Right ventricle myocardium inferior (tissue), 1 donor: ENCODE measurements at places on chromosomes 4 and X. TPM values are rescaled to one million over a fixed set of nuclear protein-coding genes. Genes with fewer than 3 reads are reported as not detected.

DNA sequence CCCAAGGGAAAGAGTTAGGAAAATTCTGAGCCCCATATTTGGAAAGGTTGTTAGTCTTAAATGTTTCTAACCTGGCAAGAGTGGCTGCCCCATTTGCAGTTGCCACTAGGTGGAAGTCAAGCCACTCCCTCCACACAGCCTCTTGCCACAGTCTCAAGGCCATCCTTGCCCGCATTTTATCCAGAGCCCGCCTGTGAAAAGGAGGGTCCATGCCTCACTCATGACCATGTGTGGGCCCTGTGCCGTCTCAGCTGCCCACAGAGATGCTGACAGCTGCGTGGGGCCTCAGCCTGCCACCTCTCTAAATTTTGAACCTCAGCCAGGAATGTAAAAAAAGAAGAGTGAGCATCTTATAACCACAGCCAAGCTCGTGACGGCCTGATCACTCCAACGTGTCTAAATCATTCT is 201.5 kb upstream of the FAM241A start:
- no peak for DNase-seq

DNA sequence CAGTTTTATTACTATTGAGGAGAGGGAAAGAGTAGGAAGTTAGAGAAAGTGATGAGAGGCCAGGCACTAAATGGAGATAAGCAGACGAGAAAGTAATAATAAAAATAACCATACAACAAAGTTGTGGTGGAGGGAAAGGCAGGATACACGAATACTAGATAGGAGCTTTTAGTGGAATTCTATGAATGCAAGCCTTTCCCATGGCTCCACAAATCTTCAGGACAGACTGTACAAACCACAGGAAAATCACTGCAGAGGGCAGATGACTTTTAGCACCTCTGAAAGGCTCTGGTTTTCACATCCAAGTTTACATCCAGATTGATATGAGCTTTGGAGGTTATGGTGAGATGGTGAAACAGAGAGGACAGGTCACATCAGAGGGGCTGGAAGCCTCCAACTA is 41.5 kb downstream of the TNIP3 start:
- no peak for DNase-seq

The PLAC1 gene
- not detected for total RNA-seq

The SRP72 gene
- 32.4 TPM for total RNA-seq

DNA sequence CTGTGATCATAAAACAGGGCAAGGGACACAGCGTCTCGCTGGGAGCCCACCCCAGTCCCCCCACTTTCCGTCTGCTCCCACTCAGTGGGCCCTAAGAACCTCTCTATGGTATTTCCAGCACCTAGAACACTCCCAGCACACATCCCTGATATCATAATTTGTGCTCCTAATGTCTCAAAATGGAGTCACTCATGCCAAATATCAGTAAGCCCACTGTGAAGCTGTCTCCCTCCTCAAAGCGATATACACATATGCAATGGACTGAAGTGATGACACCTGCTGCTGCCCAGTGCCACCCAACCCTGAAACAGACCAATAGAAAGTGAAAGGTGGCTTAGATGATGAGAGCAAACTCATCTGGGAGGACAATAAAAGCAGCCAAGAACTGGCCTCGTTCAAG is 17.9 kb downstream of the ENPP6 start:
- DNase-seq: no peak

DNA sequence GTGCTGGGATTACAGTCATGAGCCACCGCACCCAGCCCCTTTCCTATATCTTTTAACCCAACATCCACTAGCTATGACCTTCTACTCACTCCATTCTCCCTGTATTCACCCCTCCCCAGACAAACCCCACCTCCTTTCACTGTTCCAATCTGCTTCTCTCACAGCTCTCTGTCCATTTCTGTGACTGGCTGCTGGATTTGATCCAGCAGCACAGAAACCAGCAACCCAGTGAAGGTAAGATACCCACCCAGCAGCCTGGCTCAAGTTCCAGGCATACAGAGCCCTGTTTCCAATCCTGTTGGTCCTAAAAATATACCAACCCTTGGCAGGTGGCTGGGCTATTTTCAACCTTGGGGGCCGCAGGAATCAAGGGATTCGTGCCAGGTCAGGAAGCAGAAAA is 56.9 kb upstream of the SMIM10 start:
- no peak for DNase-seq

DNA sequence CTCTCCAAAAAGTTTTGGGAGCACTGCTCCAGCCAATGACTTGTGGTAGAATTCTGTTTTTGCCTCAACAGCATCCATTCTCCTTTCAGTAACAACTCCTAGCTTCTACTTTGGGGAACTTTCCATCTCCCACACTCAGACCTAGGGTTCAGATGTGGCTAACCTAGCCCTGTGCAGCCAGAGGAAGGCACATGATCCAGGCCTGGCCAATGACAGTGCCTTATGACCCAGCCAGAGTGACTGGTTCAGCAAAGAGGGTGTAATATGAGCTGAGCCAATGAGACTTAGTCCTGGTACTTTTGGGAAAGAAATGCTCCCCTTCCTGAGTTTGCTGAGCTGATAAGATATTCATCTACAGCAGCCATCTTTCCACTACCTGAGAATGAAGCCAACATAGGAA is 5.4 kb upstream of the USP46 start:
- no peak for DNase-seq

The TRIML1 gene
- not detected for total RNA-seq

GRCh38 chr4:52743444-52744019 is 7.7 kb downstream of the ERVMER34-1 start:
- no peak for DNase-seq

DNA sequence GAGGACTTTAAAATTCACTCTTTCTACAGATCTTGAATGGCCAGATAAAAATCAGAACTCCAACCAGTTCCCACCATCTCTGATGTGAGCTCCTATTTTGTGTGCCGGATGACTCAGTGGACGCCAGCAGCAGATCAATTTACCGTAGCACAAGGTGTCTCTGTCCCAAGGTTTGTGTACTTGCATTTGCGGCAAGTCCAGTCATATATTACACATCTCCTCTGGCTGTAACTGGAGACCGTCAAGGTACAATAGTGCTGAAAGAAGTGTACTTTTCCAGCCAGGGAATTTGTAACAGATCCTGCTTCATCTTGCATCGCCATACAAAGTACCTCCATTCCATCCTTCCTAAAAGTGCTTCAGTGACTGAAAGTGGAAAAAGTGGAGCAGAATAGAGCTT is 108.2 kb upstream of the SORBS2 start:
- DNase-seq: no peak

GRCh38 chr4:95059663-95060062 is 301.9 kb downstream of the BMPR1B start:
- no peak for DNase-seq

DNA sequence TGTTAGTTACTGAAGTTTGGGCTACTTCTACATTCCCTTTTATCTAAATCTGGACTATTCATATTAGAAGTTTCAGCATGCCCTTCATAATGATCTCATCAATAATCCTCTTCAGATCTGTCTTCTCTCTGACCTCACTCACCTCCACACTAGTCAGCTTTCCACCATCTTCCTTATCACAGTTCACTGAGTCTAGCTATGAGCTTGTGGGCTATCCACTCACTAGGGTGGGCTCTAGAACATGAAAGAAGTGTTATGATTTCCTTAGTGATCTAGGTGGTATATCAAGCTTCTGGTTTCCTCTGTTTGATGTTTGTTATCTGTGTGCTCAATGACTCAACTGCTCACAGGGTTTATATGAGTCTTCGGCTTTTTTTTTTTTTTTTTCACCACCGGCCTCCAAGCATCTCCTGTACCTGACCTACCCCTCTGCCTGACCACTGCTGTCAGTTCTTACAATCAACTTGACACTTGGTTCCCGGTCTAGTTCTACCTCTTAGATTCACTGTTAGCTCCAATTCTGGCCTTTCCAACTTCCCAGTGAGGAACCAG is 103.1 kb downstream of the PAPSS1 start:
- DNase-seq: no peak

DNA sequence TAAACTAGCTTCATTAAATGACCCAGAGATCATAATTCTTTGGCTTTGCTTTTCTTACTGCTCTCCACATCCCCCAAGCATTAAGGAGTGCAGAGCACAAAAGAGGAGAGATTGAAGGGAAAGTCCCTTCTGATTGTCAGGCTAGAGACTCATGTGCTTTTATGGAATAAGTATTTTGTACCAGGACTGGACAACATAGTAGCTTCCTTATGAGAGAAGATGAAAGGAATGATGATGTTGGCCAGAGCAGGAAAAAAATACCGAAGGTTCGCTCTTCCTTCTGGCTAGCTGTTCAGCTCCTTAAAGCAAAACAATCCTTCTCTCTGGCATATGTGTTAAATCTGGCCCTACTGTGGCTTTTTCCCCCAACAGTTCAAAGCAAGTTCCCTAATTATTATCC is 53.1 kb downstream of the HOPX start:
- no peak for DNase-seq

DNA sequence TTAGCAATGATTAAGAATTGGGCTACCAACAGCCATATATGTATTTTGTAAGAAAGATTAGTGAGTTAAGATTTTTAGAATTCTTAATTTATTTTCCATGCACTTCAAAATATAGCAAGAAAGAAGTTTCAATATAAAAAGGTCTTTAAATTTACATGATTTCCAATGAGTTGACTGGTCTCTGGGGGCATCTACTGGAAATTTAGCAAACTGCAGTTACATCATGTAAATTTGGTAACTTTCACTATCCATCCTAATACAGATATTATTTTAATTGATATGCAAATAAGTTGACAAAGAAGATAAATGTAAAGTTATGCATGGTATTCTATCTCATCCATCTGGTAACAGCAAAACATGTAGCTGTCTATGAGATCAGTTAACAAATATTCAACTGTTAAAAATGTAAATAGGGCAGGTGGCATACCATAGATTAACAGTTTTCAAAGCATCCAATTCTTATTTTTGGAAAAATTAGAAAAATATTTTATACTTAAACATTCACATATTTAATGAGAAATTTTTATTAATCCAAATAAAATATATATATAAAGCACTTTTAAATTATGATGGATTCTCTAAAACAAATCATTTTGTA is 29.1 kb downstream of the TTC29 start:
- no peak for DNase-seq

DNA sequence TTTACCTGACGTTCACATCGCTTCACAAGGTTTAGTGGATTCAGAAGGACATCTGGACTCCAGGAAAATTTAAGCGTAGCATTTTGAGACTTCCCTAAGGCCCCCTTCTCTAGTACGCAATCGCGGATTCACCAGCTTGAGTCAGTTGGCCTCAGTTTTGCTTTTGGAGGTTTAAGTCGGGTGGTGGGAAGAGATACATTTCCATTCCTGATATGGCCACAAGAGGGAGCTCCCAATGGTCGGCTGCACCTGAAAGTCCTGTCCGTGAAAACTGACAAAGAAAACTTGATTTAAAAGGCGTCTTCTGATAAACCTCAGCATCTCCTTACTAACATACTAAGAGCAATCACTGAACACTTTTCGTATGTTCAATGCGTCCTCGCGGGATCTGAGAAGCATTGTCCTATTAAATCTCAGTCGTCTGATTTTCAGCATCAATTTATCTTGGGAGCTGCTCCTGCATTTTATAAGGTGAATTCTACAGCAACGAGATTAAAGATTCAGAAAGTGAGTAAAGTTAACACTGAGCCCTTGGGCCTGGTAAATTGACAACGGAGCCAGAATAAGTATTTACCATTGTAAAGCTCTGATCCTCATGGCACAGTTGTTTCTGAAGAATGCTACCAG is 50.6 kb downstream of the LGI2 start:
- no peak for DNase-seq

The FUNDC1 gene
- total RNA-seq: 25.7 TPM

DNA sequence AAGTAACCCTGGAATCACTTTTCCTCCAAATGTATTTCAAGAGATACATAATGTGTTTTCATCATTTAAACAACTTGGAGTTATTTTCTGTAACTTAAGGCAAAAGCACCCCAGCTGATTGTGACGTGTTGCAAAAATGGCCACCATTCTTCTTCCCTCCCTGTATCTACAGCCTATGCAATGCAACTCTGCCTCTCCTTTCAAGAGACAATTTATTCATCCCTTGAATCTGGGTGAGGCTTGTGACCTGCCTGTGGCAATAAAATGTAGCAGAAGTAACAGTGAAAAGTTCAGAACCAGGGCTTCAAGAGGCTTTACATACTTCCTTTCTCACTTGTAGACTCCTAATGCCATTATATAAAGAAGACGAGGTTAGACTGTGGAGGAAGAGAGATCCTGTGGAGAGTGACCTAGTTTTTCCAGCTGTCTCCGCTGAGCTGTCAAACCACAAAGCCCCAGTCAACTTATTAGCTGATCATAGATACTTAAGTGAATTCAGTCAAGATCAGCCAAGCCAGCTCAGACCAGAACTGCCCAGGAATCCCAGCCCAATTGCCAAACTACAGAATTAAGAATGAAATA is 81.0 kb upstream of the KLF3 start:
- DNase-seq: no peak

The DCAF8L2 gene
- total RNA-seq: not detected

DNA sequence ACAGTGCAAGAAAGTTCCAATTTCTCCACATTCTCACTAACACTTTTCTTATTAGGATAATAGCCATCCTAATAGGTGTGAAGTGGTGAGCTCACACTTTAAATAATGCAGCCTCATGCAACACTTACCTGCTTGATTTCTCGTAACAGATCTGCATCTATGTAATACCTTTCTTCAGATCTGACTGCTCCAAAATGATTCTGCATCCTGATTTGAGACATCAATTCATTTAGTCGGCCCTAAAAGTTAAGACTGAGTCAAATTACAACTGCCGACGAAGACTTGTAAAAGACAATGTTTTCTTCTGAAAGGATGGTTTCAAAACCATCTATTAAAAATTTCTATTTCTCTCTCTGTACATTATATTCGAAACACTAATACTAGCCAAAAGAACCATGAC is 30.7 kb downstream of the NUP54 start:
- no peak for DNase-seq

- no peak for DNase-seq
Observed at GRCh38 chr4:5010984-5011383, 8.3 kb downstream of the CYTL1 start.

The PABPC1L2B gene
- total RNA-seq: not detected

GRCh38 chr4:129136433-129136832 is 40.5 kb downstream of the C4orf33 start:
- DNase-seq: no peak

GRCh38 chrX:132443196-132444135 is 45.4 kb downstream of the MBNL3 start:
- no peak for DNase-seq

DNA sequence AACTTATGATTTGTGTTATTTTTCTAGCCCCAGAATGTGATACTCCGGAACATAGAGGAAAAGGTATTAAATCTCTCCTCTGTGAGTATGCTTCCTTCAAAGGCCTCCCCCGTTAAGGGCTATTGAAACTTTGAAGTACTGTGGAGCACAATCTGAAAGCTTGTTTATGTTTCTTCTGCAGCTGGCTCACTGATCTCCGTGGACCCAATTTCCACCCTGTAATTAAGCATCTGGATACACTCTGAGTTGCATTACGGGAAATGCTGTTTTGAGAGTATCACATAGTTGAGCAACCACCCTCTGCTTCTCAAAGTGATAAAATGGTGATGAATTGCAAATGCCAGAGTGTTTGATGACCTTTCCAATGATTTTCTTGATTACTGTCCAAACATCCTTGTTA is 296.8 kb upstream of the PABPC5 start:
- DNase-seq: no peak
